ENCODE measurements at places on chromosomes 4 and X. TPM values are rescaled to one million over a fixed set of nuclear protein-coding genes. Genes with fewer than 3 reads are reported as not detected.
A peak's percentile ranks its signal among the peaks of the same experiment; 100 is the strongest.

- no peaks in the 10 kb centered on the region for H3K27me3 ChIP-seq
- H3K4me3 ChIP-seq = no peak overlapping the region
- no peak for DNase-seq
- H3K27ac ChIP-seq = no peak overlapping the region
- peaks cover 82% of the 10 kb centered on the region for H3K36me3 ChIP-seq
- H3K4me1 ChIP-seq = no peaks in the 10 kb centered on the region
These were observed 18.4 kb downstream of the SMARCA5 start for GRCh38 chr4:143531788-143532491.

DNA sequence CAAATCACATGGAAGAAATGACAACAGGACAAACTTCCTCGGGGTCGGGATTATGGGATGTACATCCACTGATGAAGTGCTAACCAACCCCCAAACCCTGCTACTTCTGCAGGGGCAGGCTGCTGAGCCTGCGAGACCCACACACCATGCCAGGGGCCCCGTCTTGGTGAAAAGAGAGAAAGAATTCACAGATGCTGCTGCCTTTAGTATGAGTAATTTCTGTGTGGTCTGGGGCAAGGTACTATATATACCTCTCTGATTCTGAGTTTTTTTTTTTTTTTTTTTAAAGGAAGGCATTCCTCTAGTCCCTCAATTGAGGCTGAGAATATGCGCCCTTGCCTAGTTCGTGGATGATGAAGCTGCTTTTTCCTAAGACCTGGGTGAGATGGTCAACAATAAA lies 24.8 kb downstream of the PDHA1 start:
- H3K4me1 ChIP-seq = no peaks in the 10 kb centered on the region
- no peaks in the 10 kb centered on the region for H3K36me3 ChIP-seq
- DNase-seq = no peak
- peaks cover 3% of the 10 kb centered on the region for H3K27me3 ChIP-seq

DNA sequence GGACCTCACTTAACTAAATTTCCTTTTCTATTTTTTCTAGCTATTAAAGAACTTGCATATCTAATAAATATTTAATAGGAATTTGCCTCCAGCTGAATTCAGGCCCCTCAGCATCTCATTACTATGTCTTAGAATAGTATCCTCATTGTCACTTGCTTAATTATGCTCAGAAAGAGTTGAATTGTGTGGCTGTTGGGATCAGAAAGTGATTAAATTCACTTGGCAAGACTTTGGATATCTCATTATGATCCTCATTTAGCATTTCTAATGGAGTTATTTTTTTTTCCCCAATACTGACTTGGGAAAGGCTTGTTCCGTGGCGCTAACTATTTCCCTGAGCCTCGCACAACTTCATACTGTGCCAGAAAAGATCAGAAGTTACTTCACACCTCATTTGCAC lies 158.8 kb downstream of the IDS start:
- H3K27me3 ChIP-seq = no peaks in the 10 kb centered on the region
- DNase-seq = no peak
- no peak overlapping the region for H3K4me3 ChIP-seq
- no peaks in the 10 kb centered on the region for H3K4me1 ChIP-seq

- no peak for DNase-seq
- H3K4me1 ChIP-seq = no peaks in the 10 kb centered on the region
- H3K4me3 ChIP-seq = no peak overlapping the region
- H3K27ac ChIP-seq = peak overlapping the region; percentile 41
These were observed 102.3 kb upstream of the MAB21L2 start for GRCh38 chr4:150479657-150480056.

GRCh38 chr4:113674733-113675132 lies 86.8 kb downstream of the CAMK2D start:
- no peak for DNase-seq
- no peak overlapping the region for H3K27ac ChIP-seq
- H3K27me3 ChIP-seq = no peaks in the 10 kb centered on the region
- no peak overlapping the region for H3K4me3 ChIP-seq
- no peaks in the 10 kb centered on the region for H3K36me3 ChIP-seq

DNA sequence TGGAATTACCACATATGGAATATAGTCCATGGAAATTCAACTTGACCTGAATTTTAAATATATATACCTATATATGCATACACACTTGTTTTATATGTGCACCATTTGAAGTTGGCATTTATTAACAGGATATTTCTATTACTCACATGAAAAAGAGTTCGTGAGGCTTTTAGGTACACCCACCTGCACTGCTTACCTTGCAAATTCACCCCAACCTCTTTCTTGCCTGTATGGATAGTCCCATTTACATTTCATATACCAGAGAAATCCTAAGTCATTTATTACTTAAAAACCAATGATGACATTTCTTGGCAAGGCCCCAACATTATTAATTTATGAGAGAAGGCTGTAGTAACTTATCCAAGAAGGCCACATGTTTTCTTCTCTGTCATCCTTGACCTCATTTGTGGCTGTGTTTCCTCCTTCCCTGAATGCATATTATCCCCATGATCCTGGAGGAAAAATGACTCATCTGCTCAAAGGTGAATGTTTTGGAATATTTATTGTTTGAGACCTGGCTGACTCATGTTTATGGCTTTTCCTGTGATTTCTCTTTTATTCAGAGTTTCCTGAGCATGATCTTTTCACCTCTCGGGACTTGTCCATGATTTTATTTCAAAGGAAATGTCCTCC lies 62.2 kb upstream of the FAM241A start:
- H3K36me3 ChIP-seq = no peaks in the 10 kb centered on the region
- no peak overlapping the region for H3K27ac ChIP-seq
- H3K4me1 ChIP-seq = peaks cover 20% of the 10 kb centered on the region
- no peaks in the 10 kb centered on the region for H3K27me3 ChIP-seq
- DNase-seq = no peak
- H3K4me3 ChIP-seq = no peak overlapping the region

DNA sequence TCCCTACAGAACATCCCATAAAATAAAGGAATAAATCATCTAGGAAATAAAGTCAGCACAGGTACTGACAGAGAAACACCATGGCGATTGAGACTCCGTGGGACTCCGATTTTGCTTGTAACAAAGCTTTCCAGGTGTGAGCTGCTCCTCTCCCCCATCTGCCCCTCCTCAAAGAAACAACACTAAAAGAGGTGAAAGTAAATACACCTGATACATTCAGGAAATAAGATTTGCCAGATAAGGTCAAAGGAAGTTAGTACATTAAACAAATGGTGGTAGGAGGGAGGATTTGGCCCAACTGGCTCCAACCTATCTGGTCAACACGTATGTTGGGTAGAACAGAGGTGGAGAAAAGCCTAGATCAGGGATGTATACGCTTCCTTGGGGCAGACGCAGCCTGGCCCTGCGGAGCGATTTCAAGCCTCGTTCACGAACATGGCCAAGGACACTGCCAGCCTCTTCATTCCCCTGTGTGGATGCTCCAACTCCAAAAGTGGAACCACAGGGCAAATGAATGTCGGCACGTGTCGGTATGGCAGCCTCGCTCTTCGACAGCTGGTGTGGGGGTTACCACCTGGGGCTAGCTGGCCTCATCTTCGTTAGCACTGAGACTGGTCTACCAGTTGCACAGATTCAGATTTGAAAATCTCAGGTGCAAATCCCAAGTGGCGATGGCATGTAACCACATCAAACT lies 162.5 kb downstream of the AFAP1 start:
- no peak overlapping the region for H3K27ac ChIP-seq
- no peaks in the 10 kb centered on the region for H3K36me3 ChIP-seq
- H3K4me3 ChIP-seq = no peak overlapping the region
- peaks cover 23% of the 10 kb centered on the region for H3K4me1 ChIP-seq
- DNase-seq = no peak
- no peaks in the 10 kb centered on the region for H3K27me3 ChIP-seq

DNA sequence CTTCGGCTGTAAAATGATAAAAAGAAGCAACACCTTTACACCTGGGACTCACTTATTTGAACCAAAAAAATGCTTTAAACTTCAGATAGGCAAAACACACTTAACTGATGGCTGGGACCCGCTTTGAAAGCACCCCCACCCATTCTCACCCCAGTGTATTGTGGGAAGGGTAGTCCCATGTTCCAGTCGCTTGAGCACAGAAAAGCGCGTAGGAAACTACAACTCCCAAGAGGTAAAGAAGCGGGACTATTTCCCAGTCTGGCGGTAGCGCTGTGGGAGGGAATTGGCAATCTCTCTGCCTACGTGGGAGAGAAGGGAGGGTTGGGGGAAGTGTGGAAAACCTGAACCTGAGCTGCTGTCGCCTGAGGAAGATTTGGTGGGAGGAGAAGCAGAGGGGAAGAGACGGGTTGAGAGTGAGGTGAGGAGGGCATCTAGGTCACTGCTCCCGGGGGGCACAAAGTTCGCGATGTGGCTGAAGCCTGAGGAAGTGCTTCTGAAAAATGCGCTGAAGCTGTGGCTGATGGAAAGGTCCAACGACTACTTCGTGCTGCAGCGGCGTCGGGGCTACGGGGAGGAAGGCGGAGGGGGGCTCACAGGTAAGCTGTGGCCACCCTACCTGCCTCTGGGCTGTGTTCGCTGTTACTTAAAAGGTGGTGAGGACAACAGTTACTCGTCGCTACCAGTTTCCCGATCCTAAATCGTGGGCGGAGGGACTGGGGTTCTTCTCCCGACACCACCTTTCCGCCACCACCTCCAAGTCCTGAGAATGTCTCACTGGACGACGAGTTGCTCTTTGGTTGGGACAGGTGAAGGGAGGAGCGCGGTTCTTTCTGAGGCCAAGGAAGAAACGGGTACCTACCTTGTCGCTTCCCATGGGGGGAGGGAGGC lies at the start of gene TBC1D8B:
TBC1D8B (plus strand) TSS at position 286 of the 888 bp plus-strand sequence; CDS start at position 467, 181 bp downstream.
- no peak within 1 kb of the TSS for H3K27ac ChIP-seq
- H3K4me3 ChIP-seq = peak within 1 kb of the TSS; percentile 65
- H3K27me3 ChIP-seq = peaks cover 51% of the 10 kb centered on the region

- no peaks in the 10 kb centered on the region for H3K27me3 ChIP-seq
- no peaks in the 10 kb centered on the region for H3K4me1 ChIP-seq
- no peak overlapping the region for H3K4me3 ChIP-seq
These were observed 34.2 kb upstream of the CSN1S1 start for GRCh38 chr4:69896530-69897116.

DNA sequence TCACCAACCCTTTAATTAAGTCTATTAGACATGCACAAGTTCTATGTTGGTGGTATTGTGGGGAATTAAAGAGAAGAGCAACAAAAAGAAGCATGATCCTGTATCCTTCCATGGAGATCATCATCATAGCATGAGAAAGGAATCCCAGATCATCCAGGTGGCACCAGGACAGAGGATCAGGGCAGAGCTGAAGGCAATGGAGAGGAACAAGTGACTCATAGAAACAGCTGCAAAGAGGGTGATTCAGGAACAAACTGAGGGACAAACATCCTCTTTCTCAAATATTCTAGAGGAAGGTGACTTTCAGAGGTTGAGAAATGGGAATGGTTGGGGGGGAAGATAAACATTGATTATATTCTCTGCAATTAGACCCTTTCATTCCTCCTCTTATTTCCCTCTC lies 105.5 kb upstream of the OTUD4 start:
- DNase-seq = no peak
- H3K27ac ChIP-seq = no peak overlapping the region
- no peaks in the 10 kb centered on the region for H3K4me1 ChIP-seq

DNA sequence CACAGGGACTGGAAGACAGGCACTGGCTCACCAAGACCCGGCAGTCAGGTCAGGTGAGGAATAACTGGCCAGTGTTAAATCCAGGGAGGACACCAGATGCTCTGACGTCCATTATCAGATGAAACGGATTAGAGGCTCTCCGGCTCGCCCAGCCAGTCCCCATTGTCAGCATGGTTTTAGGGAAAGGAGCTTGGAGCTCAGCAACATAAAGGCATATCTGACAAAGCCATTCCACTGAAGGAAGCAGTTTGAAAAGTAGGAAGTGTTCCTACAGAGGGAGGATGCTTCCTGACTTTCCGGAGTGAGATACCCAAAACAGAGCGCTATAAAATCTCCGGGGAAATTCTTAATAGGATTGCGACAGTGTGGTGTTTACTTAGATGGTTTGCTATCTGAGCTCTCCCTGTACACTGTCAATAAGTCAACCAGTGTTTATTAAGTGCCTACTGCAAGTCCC lies 14.8 kb downstream of the NDNF start:
- DNase-seq = peak; percentile 78
- no peaks in the 10 kb centered on the region for H3K27me3 ChIP-seq
- no peaks in the 10 kb centered on the region for H3K36me3 ChIP-seq
- H3K4me1 ChIP-seq = peaks cover 20% of the 10 kb centered on the region
- H3K4me3 ChIP-seq = no peak overlapping the region

GRCh38 chrX:86806786-86807185 lies 658.5 kb downstream of the DACH2 start:
- H3K4me1 ChIP-seq = no peaks in the 10 kb centered on the region
- H3K4me3 ChIP-seq = no peak overlapping the region
- no peak overlapping the region for H3K27ac ChIP-seq
- DNase-seq = peak; percentile 40

DNA sequence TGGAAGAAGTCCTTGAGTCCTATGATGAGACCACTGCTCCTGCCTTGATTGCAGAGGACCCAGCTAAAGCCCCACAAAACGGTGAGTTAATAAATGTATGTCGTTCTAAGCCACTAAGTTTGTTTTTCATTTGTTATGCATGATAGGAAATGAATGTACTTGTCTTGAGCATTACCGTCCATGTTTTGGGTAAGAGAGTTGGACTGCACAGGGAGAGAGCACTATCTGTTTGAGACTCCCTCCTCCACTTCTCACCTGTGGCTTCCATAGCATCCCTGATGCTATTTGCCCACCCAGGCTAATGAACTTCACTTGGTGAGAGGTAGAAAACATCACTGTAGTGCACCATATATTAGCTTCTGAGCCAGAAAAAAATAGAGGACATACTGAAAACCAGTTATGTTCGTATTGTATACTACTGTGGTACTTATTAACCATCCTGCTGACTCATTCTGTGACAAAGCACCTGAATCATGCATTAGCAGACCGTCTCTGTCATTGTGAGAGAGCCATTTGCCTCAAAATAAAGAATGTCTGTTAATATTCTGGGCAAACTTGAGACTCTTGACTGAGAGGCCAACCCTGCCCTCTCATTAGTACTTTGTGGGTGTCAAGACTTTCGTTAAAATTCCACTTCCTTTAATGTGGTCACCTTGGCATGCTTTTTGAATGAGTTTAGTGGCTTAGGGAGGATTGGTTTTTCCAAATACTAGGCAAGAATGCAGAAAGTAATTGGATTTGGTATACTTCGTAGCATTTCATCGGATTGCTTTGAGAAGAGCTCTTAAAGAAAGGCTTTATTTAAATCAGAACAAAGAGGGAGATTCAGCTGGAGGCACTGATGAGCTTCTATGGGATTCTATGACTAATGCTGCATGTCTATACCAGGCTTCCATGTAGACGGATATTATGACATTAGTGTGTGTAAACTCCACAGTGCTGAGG lies 99.3 kb upstream of the GRPR start:
- H3K27ac ChIP-seq = no peak overlapping the region
- H3K4me3 ChIP-seq = no peak overlapping the region
- no peaks in the 10 kb centered on the region for H3K27me3 ChIP-seq
- H3K36me3 ChIP-seq = no peaks in the 10 kb centered on the region
- peaks cover 36% of the 10 kb centered on the region for H3K4me1 ChIP-seq

GRCh38 chrX:33336783-33337182 lies 125.4 kb upstream of the DMD start:
- H3K27me3 ChIP-seq = no peaks in the 10 kb centered on the region
- H3K27ac ChIP-seq = no peak overlapping the region
- H3K4me1 ChIP-seq = no peaks in the 10 kb centered on the region
- DNase-seq = peak; percentile 57

GIMD1 gene
- total RNA-seq = not detected

ASMT gene
- total RNA-seq = 0.28 TPM

CTSO gene
- 3.2 TPM for total RNA-seq

GPR143 gene
- total RNA-seq = 10.6 TPM

VEGFC gene
- 1.6 TPM for total RNA-seq

COL25A1 gene
- 2.0 TPM for total RNA-seq

PPID gene
- total RNA-seq = 106 TPM

SSX3 gene
- total RNA-seq = not detected

FRMPD4 gene
- total RNA-seq = not detected

MAGEA12 gene
- total RNA-seq = not detected

OPN1MW gene
- not detected for total RNA-seq
